SJSA1 (cell line): ENCODE measurements at places on chromosomes 6 and 20. TPM values are rescaled to one million over a fixed set of nuclear protein-coding genes. Genes with fewer than 3 reads are reported as not detected.

Gene MYBL2
- total RNA-seq: 73.6 and 80.8 TPM in 2 replicates

DNA sequence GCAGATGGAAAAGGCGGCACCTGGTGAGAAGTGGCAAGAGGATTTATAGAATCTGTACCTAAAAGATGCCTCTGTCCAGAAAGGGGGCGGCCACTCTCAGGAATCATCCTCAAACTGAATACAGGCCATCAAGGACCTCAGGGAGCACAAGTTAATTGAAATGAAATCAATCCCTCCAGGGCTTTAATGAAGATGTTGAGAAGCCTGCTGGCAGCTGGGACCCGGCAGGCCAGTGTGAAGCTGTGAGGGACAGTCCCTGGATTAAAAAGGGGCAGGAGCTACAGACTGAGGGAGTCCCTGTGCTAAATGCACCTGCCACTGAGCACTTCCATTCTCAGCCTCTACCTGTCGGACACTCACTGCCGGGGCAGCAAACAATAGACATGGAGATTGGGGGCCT, 107.7 kb upstream of the GGTLC1 start:
- DNase-seq: no peak

DNA sequence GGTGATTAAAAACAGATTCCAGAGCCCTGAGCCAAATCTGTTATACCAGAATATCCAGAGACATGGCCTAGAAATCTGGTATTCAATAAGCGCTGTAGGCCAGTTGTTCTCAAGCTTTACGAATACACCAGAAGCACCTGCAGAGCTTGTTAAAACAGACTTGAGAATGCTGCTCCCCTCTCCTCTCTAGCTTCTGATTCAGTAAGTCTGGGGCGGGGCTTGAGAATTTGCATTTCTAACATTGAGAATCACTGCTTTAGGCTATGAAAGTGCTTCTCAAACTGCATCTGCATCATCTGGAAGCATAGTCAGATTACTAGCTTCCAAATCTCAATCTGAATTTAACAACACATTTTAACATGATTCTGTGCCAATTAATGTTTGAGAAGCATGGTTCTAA, 20.5 kb upstream of the MAN1A1 start:
- no peak for DNase-seq

- no peak for DNase-seq
These were observed 4.9 kb downstream of the PLCG1 start for GRCh38 chr20:41142245-41142644.

GRCh38 chr6:44659726-44660125, 272.2 kb downstream of the CDC5L start:
- no peak for DNase-seq

Gene HTR1E
- total RNA-seq: not detected in 2 replicates

GRCh38 chr6:17957904-17958620, 29.4 kb downstream of the KIF13A start:
- no peak for DNase-seq

Gene BCAS1
- 0.66 and 1.8 TPM in 2 replicates for total RNA-seq
